ENCODE measurements at places on chromosomes 1 and 21. TPM values are rescaled to one million over a fixed set of nuclear protein-coding genes. Genes with fewer than 3 reads are reported as not detected.

Gene MPL
- polyA plus RNA-seq = 0.41 TPM

Gene CHTOP
- polyA plus RNA-seq = 100 TPM

Gene SYCP1
- not detected for polyA plus RNA-seq

Gene SLAMF9
- not detected for polyA plus RNA-seq

Gene FMOD
- 54.8 TPM for polyA plus RNA-seq

Gene TAS1R1
- 9.5 TPM for polyA plus RNA-seq

Gene IGSF9
- polyA plus RNA-seq = 0.65 TPM

Gene CYP2J2
- 93.5 TPM for polyA plus RNA-seq

Gene OR14K1
- not detected for polyA plus RNA-seq

- no peak for DNase-seq
Measured at GRCh38 chr1:6660415-6661049, 35.9 kb downstream of the THAP3 start.

- DNase-seq = no peak
Measured at GRCh38 chr1:152118915-152119314, 3.7 kb upstream of the TCHH start.

GRCh38 chr1:195745189-195746010, 862.8 kb downstream of the KCNT2 start:
- DNase-seq = no peak

- DNase-seq = no peak
Measured at GRCh38 chr1:66626261-66626660, 92.3 kb downstream of the SGIP1 start.

DNA sequence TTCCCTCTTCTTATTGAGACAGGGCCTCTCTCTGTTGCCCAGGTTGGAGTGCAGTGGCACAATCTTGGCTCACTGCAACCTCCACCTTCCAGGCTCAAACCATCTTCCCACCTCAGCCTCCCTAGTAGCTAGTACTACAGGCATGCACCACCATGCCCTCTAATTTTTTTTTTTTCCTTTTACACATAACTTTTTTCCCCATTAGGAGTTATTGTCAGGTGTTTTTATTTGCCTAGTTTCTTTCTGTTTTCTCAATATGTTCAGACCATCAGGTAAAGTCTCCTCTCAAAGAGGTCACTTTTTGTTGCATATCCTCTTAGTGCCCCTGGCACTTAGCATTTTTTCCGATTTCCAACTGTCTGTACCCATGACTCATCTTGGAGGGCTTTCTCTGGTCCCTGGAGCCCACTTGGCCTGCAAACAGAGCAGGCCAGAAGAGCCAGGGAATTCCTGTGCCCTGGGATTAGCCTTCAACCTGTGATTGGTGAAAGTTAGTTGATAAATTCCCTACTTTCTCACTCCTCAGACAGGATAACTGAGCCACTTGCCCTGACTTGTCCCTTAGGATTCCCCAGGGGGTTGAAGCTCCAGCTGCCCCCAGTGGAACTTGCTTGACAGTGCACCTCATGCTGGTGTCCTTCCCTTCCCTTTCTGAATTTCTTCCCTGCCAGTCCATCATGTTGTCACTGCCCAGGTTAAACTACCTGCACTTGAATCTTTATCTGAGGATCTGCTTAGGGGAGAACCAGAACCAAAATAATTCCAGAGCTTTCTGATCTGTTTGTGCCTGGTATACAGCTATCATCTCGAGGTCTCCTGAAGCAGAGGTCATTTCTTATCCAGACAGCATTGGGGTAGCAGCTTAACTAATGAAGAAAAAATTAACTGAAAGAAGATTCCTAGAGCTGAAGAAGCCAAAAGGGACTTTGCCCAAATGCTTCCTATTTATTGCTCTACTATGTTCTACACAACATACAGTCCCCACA, 2.4 kb downstream of the NTPCR start:
- no peak for DNase-seq

GRCh38 chr21:46411691-46412090, 47.0 kb upstream of the DIP2A start:
- DNase-seq = no peak

DNA sequence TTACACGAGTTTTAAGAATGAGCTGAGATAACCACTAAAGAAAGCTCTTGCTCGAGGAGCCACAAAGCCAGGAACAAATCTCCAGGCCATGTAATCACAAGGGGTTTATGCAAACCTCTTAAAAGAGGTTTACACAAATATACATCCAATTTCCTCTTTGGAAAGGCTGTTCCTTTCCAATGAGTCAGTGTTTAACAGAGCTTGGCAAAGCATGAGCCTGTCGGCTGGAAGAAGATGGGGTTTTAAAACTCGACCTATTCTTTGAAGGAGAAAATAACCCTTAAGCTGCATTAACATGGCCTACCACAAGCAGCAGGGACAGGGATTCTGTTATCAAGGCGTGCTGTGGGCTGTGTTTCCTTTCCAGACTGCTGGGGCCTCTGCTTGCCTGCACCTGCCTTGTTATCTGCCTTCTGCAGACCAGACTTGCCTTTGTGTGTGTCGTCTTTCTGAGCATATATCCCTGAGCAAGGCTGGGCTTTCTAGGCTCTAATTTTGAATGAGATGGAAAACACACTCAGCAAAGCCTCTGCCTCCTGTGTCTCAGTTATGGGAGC, 40.6 kb upstream of the CYP2J2 start:
- no peak for DNase-seq
